ENCODE measurements at places on chromosomes 16 and 17.

DNA sequence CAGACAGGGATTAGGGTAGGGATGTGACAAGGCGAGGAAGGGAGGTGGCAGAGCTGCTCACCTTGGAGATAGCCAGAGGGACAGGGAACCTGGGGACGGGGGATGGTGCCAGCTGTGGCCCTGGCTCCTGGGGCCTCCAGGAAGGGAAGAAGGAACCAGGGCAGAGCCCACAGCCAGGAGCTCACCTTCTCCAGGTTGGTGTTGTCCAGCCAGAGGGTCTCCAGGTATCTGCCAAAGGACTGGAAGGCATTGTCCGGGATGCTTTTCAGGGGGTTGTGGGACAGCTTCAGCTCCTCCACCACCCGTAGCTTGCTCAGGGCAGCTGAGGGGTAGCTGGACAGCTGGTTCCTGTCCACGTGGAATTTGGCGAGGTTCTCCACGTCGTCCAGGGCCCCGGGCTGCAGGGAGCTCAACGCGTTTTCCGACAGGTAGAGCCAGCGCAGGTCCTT lies 801 bp downstream of the CHAD start:
- DNase-seq: no peak

- DNase-seq: no peak
Measured at GRCh38 chr16:89491974-89492687, 1.8 kb upstream of the ANKRD11 start.

DNA sequence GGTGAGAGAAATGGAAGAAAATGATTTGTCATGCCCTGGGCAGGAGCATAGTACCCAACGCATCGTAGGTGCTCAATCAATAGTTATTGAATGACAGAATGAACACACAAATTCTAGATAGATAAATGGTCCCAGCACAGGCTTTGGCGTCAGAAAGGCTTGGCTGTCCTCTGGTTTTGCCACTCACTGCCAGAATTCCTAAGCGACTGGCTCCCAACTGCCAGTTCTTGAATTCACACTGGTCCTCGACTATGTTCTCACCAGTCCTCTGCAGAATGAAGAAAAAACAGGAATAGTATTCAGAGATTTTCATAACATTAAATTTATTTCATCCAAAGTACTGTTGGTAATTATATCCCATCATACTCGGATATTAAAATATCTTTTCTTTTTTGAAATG lies 163.1 kb upstream of the NOL11 start:
- no peak for DNase-seq

DNA sequence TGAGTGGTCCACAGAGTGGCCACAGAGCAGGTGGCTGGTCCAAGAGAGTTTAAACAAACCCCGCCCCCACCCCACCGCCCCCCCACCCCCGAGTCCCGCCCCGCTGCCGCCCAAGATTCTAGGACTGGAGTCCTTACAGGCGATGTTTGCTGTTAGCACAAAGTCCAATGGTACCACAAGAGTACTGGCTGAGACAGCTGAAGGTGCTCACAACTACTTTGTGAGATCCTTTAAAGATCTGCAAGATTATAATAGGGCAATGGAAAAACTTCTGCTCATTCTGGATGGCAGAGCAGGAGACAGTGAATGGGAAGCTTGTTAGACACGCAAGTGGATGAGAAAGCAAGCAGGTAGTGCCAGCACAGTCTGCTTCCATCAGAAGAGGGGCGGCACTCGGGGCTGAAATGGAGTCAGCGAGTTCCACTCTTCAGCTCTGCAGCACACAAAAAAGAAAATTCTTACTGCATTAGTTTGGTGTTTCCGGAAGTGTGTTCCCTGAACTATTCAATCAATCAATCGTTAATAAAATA lies 4.7 kb upstream of the TEKT3 start:
- no peak for DNase-seq

DNA sequence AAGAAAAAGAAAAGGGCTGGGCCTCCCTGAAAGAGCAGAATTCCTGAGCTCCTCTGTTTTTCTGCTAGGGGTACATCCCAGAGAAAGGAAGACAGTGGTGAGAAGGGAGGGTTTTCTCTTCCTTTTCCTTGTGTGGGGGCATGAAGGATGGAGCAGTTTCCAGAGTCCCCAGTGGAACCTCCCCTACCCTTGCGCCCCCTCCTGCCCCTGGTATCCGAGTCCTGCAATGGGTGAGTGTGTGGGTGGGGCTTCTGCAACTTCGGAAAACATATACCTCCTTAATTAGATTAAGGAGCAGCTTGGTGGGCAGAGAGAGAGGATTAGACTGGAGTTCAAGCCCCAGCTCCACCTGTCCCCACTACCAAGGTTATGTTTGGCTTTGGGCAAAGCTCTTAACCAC lies 5.4 kb upstream of the GIP start:
- no peak for DNase-seq

Measured in activated naive CD4-positive, alpha-beta T cell (primary cell).